ENCODE measurements at places on chromosomes 1 and 21.

DNA sequence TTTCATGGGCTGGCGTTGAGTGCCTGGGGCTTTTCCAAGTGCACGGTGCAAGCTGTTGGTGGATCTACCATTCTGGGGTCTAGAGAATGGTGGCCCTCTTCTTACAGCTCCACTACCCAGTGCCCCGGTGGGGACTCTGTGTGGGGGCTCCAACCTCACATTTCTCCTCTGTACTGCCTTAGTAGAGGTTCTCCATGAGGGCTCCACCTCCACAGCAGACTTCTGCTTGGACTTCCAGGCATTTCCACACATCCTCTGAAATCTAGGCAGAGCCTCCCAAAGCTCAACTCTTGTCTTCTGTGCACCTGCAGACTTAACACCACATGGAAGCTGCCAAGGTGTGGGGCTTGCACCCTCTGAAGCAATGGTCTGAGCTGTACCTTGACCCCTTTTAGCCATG lies 82.1 kb downstream of the CCDC18 start:
- DNase-seq, result no peak

DNA sequence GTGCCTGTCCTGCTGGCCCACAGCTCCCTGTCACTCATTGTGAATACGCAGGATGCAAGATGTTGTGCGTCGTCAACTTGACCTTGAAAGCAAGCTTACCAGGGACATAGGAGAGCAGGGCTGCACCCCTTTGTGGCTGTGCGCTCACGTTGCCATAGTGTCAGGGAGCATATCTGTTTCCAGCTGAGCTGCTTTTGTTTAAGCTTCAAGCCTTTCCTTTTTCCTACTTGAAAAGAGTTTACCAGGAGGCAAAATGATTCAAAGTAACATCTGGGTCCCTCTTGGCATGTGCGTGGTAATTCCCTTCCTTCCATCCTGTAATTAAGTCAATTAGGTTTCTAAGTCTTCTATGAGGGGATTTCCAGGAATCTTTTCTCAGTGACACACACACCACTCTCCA lies 537.1 kb downstream of the AJAP1 start:
- no peak for DNase-seq

DNA sequence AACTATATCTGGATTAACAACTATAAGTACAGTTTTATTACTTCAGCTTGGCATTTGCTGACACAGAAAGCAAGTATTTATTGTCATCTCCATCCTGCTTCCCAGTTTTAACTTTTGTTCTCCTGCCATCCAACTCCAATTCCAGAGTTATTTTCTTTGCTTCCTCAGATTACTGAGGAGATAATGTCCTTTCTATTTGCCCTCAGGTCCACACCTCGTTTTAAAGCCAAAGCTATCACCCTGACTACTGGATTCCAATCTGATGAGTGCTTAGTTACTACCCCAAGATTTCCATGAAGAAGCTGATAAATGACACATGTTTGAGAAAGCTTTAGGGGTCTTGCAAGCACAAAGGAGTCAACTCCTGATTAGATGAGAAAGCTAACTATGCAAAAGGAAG lies 25.2 kb downstream of the ACKR1 start:
- no peak for DNase-seq

DNA sequence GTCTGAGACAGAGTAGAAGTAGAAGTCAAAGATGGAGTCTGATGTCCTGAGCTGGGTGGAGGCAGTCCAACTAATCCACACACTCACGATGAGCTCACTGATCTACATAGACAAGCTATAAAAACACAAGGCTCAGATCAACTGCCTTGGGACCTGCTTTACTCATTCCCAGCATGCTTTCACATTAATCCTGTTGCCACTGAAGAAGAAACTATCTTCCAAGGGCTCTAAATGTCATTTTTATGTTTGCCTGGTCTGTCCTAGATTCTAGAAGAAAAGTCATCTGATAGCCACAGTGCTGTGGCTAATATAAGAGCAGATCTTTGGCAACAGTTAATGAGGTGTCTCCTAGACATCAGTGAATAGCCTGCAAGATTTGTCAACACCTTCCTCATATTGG lies 522.7 kb downstream of the NUF2 start:
- DNase-seq, result no peak

DNA sequence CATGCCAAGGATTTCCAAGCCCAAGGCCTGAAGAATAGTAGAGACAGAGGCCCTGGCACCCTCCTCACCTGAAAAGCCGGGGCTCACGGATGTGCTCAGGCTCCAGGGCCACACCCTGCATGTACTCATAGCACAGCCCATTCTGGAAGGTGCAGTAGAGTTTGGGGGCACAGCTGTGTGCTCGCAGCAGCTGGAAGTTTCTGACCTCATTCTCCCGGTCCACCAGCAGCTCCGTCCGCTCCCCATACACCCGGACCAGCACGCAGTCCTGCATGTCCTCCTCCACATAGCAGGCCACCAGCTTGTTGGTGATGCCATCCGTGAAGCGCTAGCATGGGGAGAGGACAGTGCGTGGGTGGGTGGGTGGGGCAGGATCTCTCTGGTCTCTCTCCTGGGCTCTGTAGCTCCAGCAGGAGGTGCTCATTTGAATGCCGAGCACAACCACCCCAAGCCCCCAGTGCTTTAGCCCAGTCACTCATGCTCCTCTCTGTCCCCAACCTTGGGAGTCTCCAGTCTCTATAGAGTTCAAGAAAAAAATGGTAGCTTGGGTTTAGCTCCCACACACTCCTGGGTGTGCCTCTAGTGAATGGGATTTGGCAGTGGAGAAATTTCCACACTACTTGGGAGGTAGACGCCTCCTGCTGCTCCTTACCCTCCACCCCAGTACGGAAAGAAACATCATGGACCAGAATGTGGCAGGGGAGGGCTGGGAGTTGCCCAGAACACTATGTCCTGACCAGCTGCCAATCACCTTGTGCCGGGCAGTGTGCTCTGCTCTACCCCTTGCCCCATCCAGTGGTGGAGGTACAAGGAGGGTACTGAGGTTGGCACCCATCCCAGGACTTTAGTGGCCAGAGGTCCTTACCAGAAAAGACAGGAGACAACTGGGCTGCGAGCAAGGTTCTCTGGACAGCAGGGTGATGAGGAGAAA lies 1.9 kb downstream of the ETNK2 start:
- no peak for DNase-seq

GRCh38 chr1:51686450-51686849 lies 69.6 kb downstream of the OSBPL9 start:
- no peak for DNase-seq

DNA sequence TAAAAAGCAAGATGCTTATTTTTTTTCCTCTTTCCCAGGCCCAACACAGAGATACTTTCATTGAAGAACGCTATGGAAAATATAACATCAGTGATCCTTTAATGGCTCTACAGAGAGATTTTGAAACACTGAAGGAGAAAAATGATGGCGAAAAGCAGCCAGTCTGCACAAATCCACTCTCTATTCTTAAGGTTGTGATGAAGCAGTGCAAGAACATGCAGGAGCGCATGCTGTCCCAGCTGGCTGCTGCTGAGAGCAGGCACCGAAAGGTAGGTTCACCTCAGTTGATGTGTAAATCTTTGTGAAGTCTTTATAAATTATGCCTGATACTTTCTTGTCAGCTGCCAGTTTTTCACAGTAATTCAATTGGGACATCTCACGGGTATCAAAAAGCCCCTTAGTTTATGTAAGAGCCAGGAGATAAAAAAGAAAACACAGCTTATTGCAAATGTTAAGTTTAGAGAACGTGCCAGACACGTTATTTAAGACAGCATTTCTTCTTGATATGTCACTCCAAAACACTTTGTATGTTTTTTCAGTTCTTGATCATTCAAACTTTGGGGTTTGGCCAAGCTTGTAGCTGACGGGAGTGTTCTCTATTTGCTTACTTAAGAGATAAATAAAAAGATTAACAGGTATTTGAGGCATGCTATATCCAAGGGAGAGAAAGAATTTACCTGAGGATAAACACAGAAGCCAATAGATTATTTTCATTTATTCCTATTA lies 53.1 kb downstream of the CTTNBP2NL start:
- DNase-seq, result no peak
